Left ventricle myocardium inferior (tissue), 1 donor: ENCODE measurements at places on chromosomes 5 and 9. TPM values are rescaled to one million over a fixed set of nuclear protein-coding genes. Genes with fewer than 3 reads are reported as not detected.

Gene DCTN4
- total RNA-seq, result 43.1 TPM

DNA sequence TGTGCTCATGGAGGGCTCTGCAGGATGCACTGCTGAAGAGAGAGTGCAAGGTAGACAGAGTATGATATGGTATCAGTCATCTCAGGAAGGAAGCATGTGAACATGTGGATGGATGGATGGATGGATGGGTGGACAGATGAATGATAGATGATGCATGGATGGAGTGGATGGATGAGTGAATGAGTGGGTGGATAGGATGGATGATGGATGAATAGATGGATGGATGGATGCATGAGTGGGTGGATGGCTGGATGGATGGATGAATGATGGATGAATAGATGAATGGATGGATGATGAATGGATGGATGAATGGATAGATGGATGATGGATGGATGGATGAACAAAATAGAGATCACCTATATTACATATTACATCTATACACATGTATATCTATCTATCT is 341.3 kb downstream of the DRD1 start:
- no peak for DNase-seq
- H3K27ac ChIP-seq, result no peak overlapping the region
- no peaks in the 10 kb centered on the region for H3K36me3 ChIP-seq

GRCh38 chr9:132408521-132408920 is 1.5 kb upstream of the CFAP77 start:
- peaks cover 75% of the 10 kb centered on the region for H3K4me1 ChIP-seq
- H3K36me3 ChIP-seq, result peaks cover under 1% of the 10 kb centered on the region
- peak overlapping the region; percentile 91 for H3K27ac ChIP-seq
- H3K4me3 ChIP-seq, result no peak overlapping the region
- DNase-seq, result peak; percentile 78

DNA sequence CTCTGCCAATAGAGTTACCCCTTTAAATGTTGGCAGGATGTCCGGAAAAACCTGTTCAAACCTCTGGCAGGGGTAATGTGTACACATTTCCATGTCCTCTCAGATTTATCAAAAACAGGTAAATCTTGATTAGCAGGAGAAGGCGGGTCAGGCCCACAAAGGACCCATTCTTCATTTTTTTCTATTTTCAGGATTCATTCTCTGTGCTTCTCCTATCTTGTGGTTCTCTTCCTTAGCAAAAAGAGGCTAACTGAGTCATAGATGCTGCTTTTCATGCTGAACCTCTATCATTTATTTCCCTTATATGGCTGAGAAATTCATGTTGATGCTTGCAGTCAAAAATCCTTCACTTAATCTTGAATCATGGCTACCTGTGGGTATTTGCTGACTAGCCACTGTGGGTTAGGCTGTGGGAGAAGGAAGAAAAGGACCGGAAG is 112.7 kb upstream of the IQGAP2 start:
- H3K4me3 ChIP-seq, result no peak overlapping the region
- no peaks in the 10 kb centered on the region for H3K36me3 ChIP-seq
- H3K4me1 ChIP-seq, result no peaks in the 10 kb centered on the region
- no peak overlapping the region for H3K27ac ChIP-seq
- no peak for DNase-seq
- peaks cover 6% of the 10 kb centered on the region for H3K27me3 ChIP-seq

- H3K27ac ChIP-seq, result peak overlapping the region; percentile 80
- peaks cover 18% of the 10 kb centered on the region for H3K4me1 ChIP-seq
- no peaks in the 10 kb centered on the region for H3K36me3 ChIP-seq
- peak; percentile 28 for DNase-seq
Measured at GRCh38 chr9:129762985-129763926, 10.4 kb upstream of the PTGES start.
